ENCODE measurements at places on chromosomes 13 and 19. TPM values are rescaled to one million over a fixed set of nuclear protein-coding genes. Genes with fewer than 3 reads are reported as not detected.

CALR gene
- total RNA-seq: 639 TPM

SOX1 gene
- total RNA-seq: not detected

TNNT1 gene
- total RNA-seq: 4.3 TPM

RNASEH2B gene
- total RNA-seq: 349 TPM

CKM gene
- total RNA-seq: 2.3 TPM

GNG7 gene
- total RNA-seq: 0.71 TPM

Measured in thymus (tissue), 14 donors.